ENCODE measurements at places on chromosomes 3 and 15.

GRCh38 chr3:124850633-124851032 lies 36.5 kb downstream of the ITGB5 start:
- DNase-seq, result no peak

DNA sequence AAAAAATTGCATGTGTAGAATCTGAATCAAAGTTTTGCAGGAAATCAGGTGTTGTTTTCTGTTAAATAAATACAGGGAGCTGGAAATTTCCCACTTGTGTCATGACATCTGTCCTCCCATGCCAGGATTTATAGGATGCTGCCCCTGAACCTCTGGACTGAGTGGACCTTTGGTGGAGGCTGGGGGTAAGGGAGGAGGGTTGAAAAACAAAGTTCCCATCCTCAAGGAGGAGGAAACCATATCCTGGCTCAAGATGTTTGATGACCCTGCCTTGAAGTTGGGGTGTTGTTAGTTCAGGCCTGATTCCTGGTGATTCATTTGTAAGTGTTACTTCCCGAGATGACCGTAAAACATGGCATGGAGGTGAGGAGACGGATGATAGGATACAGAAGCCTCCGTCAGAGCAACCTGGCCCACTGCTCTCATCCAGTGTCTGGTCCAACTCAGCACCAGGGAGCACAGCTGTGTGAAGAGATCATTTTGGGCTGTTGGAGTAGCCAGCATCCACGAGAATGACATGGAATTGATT lies 223.6 kb downstream of the CACNA2D3 start:
- no peak for DNase-seq

GRCh38 chr3:49135499-49135898 lies 2.6 kb upstream of the LAMB2 start:
- no peak for DNase-seq

- DNase-seq, result no peak
Measured at GRCh38 chr15:63908991-63909390, 75.2 kb upstream of the HERC1 start.
